ENCODE measurements at places on chromosomes 16 and 17.

GRCh38 chr17:21353326-21354010 lies 22.7 kb upstream of the KCNJ12 start:
- DNase-seq = no peak

DNA sequence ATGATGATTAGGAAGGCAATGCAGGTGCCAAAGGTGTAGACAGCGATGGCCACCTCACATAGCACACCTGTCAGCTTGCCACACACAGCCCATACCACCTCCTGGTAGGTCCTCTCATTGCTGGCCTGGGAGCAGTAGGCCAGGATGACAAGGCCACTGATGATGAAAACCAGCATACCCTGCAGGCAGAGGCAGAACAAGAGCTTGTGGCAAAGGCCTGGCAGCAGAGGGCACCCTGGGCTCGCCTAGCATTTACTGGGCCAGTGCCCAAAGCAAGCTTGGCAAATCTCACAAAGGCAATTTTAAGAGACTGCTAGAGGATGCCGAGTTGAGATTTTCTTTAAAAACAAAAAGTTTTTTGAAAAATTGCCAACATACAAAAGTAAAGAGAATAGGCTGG lies 5.9 kb downstream of the SLC38A7 start:
- DNase-seq = no peak

DNA sequence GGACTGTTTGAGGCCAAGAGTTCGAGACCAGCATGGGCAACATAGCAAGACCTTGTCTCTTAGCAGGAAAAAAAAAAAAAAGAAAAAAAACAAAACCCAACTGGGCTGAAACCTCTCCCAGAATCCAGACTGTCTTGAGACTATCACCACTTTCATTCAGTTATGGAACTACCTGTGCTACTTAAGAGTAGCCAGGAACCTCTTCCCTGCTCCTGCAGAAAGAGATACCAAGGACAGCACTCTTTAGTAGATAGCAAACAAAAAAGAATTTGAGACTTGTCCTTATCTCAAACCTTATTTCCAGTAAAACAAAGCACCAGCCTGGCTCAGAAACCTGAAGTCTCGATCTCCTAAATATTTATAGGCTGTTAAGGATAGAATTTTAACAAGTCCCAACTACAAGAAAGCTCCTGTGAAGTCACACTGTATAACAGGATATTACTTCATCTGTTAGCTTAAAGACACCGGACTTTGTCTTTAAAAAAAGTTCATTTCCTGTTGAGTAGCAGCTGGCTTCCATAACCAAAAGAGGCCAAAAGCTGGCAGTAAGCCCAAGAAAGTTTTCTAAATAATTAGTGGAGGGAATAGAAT lies 5.1 kb downstream of the CDR2 start:
- DNase-seq = no peak

- DNase-seq = no peak
Observed at GRCh38 chr16:69318911-69319289, 7.8 kb downstream of the VPS4A start.

GRCh38 chr17:30308406-30308805 lies 16.7 kb upstream of the BLMH start:
- no peak for DNase-seq

DNA sequence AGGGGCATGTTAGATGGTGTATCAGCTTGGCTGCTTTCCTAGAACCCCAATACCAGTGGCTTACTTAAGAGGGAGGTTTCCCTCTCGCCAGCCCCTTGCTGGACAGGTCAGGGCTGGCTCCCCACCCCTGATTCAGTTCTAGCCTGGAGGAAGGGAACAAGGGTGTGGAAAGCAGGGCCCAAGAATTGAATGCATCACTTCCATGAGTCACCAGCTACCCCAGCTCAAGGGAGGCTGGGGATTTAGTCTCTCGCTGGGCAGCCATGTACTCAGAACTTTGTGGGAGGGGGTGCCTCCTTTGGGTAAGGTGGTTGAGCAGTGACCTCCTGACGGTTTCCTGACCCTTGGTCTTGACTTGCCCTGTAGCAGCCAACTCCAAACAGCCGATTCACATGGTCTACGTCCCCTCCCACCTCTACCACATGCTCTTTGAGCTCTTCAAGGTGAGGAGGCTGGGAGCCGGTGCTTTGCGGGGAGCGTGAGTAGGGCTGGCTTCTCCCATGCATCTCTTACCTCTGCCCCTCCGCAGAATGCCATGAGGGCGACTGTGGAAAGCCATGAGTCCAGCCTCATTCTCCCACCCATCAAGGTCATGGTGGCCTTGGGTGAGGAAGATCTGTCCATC lies 12.8 kb downstream of the PDK2 start:
- DNase-seq = no peak

- DNase-seq = no peak
Observed at GRCh38 chr16:1745181-1745899, 26.0 kb downstream of the NME3 start.

- no peak for DNase-seq
Observed at GRCh38 chr17:64214950-64215349, 48.1 kb downstream of the TEX2 start.

GRCh38 chr17:1649844-1650501 lies at the start of gene RILP:
Gene RILP (minus strand): TSS chr17:1649866. CDS start chr17:1649804, 62 bp downstream.
- DNase-seq = peak; percentile 62

GRCh38 chr17:15261802-15262290 lies 3.3 kb downstream of the PMP22 start:
- no peak for DNase-seq

DNA sequence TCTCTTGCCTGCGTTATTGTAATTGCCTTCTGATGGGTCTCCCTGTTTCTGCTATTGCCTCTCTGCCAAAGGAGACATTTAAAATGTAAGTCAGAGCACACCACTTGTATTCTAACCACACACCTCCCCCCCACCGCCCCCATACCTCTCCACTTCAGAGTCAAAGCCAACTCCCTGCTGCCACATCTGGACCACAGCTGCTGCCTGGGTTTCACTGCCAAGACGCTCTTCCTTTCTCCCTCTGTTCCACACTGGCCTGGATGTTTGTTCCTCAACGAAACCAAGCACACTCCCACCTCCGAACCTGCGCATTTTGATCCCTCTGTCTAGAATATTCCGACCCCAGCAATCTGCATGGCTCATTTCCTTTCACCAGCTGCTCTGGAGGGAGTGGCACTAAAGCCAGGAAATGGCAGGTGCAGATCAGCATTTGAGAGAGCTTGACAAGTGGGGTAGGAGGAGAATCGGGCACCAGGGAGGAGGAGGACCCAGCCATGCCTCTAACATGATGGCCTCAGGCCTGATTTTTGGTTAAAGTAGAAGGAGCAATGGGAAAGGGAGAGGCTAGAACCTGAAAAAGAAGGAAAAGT lies 92.4 kb upstream of the HS3ST2 start:
- DNase-seq = no peak

GRCh38 chr17:70171159-70171558 lies 1.8 kb downstream of the KCNJ2 start:
- no peak for DNase-seq

- no peak for DNase-seq
Observed at GRCh38 chr16:16019488-16019887, 70.1 kb downstream of the ABCC1 start.

DNA sequence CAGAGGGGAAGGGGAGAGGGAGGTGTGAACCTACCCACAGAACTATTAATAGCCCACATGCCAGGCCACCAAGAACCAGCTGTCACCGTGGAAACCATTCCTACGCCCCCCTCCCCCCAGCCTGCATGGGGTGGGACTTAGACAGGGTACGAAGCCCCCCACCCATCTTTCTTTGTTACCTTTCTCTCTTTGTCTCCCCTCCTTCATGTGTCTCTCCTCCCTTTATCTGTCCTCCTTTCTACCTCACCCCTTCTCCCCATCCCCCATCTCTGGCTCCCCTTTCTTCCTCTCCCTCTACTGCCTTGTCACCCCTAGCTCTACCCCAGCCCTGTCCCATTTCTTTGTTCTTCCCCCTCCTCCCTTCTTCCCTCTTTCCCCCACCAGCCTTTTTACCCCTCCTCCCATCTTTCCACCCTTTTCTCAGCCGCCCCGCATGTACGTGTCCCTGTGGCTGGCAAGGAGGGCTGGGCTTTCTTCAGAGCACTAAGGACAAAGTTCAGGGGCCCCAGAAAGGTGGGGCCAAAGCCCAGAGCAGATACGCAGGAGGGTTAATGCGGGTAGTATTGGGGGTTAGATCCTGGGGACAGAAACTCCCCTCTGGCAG lies 8.0 kb downstream of the THRA start:
- DNase-seq = no peak

- DNase-seq = peak; percentile 46
Observed at GRCh38 chr17:8955021-8955959, 10.2 kb downstream of the PIK3R5 start.

DNA sequence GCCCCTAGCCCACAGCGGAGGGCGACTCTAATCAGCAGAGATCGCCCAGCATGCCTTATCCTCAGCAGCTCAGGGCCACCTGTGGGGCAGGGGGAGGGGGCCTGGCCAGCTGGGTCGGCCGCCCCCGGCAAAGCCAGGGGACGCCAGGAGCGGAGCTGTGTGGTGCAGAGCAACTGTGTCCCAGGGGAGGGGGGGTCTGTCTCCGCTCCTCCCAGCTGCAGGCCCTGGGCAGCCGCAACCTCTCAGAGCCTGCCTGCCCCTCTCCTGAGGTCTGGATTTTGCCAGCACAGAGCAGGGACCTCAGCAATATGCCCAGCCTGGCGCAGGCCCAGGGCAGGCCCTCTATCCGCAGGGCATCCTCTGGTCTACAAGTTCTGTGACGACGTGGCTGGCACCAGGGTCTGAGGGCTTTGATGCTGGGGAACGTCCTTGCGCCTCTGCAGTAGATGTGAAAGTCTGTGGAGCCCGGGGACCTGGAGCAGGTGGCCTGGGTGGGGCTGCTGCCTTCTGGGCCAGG lies 36.5 kb upstream of the SLC38A10 start:
- no peak for DNase-seq

DNA sequence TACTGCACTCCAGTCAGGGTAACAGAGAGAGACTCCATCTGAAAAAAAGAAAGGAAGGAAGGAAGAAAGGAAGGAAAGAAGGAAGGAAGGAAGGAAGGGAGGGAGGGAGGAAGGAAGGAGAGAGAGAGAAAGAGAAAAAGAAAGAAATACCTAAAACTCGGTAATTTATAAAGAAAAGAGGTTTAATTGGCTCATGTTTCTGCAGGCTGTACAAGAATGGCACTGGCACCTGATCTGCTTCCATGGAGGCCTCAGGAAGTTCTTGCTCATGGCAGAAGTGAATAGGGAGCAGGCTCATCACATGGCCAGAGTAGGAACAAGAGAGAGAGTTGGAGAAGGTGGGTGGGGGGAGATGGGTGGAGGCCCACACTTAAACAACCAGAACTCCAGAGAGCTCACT lies 215.2 kb upstream of the IRX3 start:
- no peak for DNase-seq

- DNase-seq = no peak
Observed at GRCh38 chr16:63512910-63513309, 1476.7 kb upstream of the CDH8 start.

GRCh38 chr17:33816842-33817617 lies 438.1 kb upstream of the CCL2 start:
- DNase-seq = no peak

- no peak for DNase-seq
Observed at GRCh38 chr17:81422776-81423697, 27.8 kb downstream of the BAHCC1 start.

GRCh38 chr17:14854691-14855090 lies 410.4 kb downstream of the PMP22 start:
- DNase-seq = no peak

DNA sequence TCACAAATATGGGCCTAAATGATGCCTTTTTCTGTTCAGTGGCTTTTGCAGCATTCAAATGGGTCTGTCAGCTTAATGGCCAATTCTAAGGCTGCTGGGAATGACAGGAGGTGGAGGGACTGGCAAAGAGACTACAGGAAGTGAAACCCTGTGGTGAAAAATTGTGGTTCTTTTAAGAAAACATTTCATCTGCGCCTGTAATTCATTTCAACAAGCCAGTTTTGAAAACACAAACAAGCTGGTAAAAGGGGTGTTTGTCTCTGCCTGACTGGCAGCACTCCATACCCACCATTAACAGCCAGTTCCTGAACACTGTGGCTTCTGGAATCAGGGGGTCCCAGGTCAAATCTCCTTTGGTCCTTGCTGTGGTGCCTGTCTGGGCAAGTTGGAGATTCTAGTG lies 3.6 kb upstream of the KDM8 start:
- no peak for DNase-seq

DNA sequence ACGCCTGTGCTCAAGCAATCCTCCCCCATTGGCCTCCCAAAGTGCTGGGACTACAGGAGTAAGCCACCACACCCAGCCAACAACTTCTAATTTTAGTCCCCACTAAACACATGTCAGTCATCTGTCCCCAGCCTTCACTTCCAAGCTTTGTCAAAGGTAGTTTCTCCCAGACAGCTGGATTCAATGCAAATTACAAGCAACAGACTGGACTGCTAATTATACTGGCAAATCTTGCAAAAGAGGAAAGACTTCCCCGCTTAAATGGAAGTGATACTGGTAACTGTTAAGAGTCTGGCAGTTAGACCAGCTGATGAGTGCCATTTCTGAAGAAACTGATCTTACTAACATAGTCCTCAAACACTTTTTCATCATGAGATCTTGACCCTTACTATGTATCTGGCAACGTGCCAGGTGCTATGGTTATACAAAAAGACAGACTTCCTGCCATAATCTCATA lies 8.2 kb upstream of the GGA2 start:
- DNase-seq = no peak

GRCh38 chr16:50879873-50880695 lies 138.2 kb downstream of the CYLD start:
- DNase-seq = peak; percentile 15

- peak; percentile 65 for DNase-seq
Observed at GRCh38 chr16:30381291-30382041, 895 bp downstream of the SEPTIN1 start.

DNA sequence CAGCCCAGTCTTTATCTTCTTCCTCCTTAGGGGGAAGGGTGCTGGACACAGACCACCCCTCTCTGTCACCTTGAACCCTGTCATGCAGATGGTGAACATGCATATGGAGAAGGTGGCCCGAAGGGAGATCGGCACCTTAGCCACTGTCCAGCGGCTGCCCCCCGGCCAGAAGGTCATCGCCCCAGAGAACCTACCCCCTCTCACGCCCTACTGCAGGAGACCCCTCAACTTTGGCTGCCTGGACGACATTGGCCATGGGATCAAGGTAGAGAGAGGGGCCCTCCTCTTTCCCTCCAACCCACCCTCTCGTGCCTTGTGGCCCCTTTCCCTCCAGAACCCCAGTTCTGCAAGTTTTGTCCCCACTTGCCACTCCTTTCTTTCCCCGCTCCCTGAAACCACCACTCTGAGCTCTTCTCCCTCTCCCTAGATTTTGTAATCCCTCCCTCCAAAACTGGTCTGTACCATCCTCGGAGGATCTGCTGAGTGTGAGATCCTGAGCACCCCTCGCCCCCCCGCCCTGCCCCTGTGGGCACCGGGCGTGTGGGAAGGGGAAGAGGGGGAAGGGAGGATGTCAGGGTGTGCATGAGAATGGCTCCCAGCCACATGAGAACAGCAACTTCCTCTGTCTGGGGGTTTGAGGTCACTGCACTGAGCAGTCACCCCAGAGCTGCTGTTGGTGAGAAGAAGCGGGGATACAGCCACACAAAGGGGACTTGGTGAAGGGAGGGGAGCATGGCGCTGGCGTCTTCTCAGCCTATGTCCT lies 7.3 kb downstream of the ABI3 start:
- DNase-seq = no peak

GRCh38 chr16:89150090-89150835 lies 21.3 kb upstream of the CDH15 start:
- DNase-seq = no peak
